Ascending aorta (tissue), 2 donors: ENCODE measurements at places on chromosomes 3 and 15. TPM values are rescaled to one million over a fixed set of nuclear protein-coding genes. Genes with fewer than 3 reads are reported as not detected.

GRCh38 chr3:50491023-50491422, 12.4 kb downstream of the CACNA2D2 start:
- no peak for DNase-seq
- no peak overlapping the region for H3K4me3 ChIP-seq
- no peaks in the 10 kb centered on the region for H3K27me3 ChIP-seq
- H3K27ac ChIP-seq, result no peak overlapping the region
- no peaks in the 10 kb centered on the region for H3K4me1 ChIP-seq

DNA sequence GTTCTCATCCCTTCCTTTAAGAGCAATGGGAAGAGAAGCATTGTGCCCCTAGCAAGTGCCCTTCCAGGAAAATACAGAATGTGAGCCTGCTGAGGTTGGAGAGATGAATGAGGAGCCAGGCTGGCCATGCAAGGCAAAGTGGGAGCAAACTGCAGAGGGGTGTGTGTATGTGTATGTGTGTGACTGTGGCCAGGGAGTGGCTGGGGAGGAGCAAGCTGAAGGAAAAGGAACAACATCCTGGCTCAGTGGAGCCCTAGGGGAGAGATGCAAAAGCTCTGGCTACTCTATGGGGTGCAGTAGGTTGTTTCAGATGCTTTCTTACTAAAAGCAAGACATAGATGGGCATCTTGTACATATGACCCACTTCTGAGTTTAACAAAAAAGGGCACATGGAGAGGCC, 20.6 kb downstream of the FOXP1 start:
- H3K27me3 ChIP-seq, result no peaks in the 10 kb centered on the region
- H3K36me3 ChIP-seq, result peaks cover 11% of the 10 kb centered on the region

DNA sequence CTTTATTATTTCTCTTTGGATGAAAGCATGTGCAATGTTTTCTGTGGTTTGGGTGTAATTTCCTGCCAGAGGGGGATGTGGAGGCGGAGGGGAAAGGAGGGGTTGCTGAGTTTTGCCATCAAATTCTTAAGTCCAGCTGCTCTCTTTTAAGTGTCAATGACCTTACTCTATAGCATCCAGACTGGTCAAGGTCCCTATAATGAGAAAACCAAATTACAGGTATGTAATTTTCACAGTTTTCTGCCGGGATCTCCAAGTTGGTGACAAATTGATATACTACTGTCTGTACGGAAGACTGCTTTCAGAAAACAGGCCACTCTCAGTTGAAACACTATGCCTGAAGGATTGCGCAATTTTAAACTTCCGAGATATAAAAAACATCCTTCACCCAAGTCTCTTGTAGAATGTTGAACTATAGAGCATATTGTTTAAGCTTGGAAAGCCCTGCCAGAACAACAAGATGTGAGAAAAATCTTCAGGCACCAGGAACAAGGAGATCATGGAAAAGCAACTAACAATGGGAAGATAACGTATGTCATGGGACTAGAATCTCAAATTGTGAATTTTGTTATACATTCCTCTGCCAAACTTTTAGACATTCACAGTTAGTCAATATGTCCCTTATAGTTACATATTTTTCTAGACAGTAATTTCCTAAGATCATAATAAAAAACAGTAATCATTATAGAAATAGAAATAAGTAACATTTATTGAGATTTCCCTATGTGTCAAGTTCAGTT, 300.7 kb upstream of the SATB1 start:
- no peaks in the 10 kb centered on the region for H3K4me1 ChIP-seq
- H3K36me3 ChIP-seq, result no peaks in the 10 kb centered on the region
- H3K27me3 ChIP-seq, result no peaks in the 10 kb centered on the region
- DNase-seq, result no peak
- no peak overlapping the region for H3K27ac ChIP-seq

DNA sequence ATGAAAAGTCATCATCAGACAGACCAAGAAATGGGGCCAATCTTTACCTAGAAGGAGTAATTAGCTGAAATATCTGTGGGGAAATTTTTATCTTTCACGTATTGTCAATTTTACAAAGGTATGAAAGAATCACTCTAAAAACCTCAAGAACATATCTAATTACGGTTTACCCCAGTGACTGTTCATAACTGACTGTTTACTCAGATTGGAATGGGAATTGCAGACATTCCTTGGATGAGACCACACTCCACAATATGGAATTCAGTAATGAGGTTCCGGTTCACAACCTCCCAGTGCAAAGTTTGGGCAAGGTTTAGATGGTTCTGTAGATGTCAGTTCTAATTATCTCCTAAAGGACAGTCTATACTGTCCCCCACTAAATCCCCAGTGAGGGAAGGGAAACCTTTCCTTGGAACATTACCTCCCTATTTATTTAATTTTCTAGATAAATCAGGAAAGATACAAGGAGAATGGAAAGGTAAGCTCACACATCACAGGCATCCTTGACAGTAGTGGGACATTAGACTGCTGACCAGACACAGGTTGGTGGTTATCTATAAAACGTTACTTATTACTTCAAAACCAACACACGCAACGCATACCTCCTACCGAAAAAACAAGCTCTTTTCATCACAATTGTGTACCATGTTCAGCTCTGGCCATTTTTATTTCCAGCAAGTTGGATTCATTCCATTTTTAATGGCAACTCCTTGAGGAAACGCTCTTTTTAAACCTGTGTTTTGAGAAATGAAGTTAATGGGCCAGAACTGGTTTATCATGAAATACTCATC, 129.9 kb downstream of the RORA start:
- H3K4me3 ChIP-seq, result no peak overlapping the region
- H3K36me3 ChIP-seq, result no peaks in the 10 kb centered on the region
- no peaks in the 10 kb centered on the region for H3K27me3 ChIP-seq
- H3K27ac ChIP-seq, result no peak overlapping the region

- no peak overlapping the region for H3K27ac ChIP-seq
- DNase-seq, result no peak
Measured at GRCh38 chr15:25990220-25990619, 127.1 kb upstream of the ATP10A start.

Gene CCK
- total RNA-seq, result not detected

DNA sequence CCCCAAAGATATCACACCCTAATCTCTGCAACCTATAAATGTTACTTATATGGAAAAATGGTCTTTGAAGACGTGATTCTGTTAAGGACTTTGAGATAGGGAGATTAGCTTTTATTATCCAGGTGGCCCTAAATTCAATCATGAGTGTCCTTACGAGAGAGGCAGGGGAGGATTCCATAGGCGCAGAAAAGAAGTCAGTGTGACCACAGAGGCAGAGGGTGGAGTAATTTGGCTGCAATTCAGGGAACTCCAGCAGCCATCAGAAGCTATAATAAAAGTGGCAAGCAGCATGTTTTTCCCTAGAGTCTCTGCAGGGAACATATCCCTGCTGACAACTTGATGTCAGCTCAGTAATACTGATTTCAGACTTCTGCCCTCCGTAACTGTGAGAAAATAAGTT, 315.2 kb upstream of the ROBO2 start:
- DNase-seq, result no peak
- no peak overlapping the region for H3K4me3 ChIP-seq
- no peaks in the 10 kb centered on the region for H3K27me3 ChIP-seq

Gene ADAMTS9
- total RNA-seq, result 74.1 TPM

GRCh38 chr3:25472153-25472552, 44.1 kb downstream of the RARB start:
- peaks cover 5% of the 10 kb centered on the region for H3K4me1 ChIP-seq
- no peaks in the 10 kb centered on the region for H3K36me3 ChIP-seq
- H3K27ac ChIP-seq, result no peak overlapping the region
- H3K4me3 ChIP-seq, result no peak overlapping the region
- DNase-seq, result no peak

Gene LRRC34
- total RNA-seq, result 3.5 TPM

DNA sequence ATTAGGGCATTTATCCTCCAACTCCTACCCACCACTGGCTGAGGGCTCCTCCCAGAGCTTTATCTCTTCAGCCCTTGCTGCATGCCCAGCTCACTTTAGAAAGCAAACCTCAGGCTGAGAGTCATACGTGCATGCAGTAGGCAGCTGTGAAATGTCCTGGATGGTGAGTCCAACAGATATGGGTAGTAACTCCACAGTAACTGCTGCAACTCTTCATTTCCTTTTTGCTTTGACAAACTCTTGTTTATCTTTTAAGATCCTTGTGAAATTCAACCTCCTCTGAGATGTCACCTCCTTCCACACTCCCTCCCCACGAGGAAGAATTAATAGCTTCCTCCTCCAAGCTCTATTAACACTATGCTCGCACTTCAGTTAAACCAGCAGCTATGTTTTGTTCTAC, 35.9 kb upstream of the CTNNB1 start:
- no peak for DNase-seq
- H3K4me3 ChIP-seq, result no peak overlapping the region
- H3K4me1 ChIP-seq, result no peaks in the 10 kb centered on the region
- H3K27me3 ChIP-seq, result no peaks in the 10 kb centered on the region

GRCh38 chr15:63831041-63831440, 2.7 kb downstream of the HERC1 start:
- no peaks in the 10 kb centered on the region for H3K27me3 ChIP-seq
- no peak overlapping the region for H3K27ac ChIP-seq
- no peaks in the 10 kb centered on the region for H3K36me3 ChIP-seq
- DNase-seq, result no peak

- peaks cover 20% of the 10 kb centered on the region for H3K4me1 ChIP-seq
- no peaks in the 10 kb centered on the region for H3K27me3 ChIP-seq
- no peak overlapping the region for H3K4me3 ChIP-seq
- peak overlapping the region; percentile 51 for H3K27ac ChIP-seq
- DNase-seq, result no peak
- no peaks in the 10 kb centered on the region for H3K36me3 ChIP-seq
Measured at GRCh38 chr15:74239051-74239705, 3.1 kb downstream of the CCDC33 start.

Gene FOXP1
- total RNA-seq, result 171 TPM

GRCh38 chr3:13404626-13405452, 15.3 kb downstream of the NUP210 start:
- no peak for DNase-seq
- no peaks in the 10 kb centered on the region for H3K4me1 ChIP-seq
- H3K27me3 ChIP-seq, result no peaks in the 10 kb centered on the region
- no peak overlapping the region for H3K27ac ChIP-seq
- H3K4me3 ChIP-seq, result no peak overlapping the region
- no peaks in the 10 kb centered on the region for H3K36me3 ChIP-seq

Gene CLDN16
- total RNA-seq, result not detected

GRCh38 chr3:32237670-32238452, 619 bp upstream of the CMTM8 start:
- H3K36me3 ChIP-seq, result no peaks in the 10 kb centered on the region
- peak; percentile 63 for DNase-seq
- peak overlapping the region; percentile 78 for H3K4me3 ChIP-seq

GRCh38 chr3:67478423-67478822, 176.0 kb downstream of the SUCLG2 start:
- DNase-seq, result no peak
- H3K27ac ChIP-seq, result no peak overlapping the region
- H3K27me3 ChIP-seq, result no peaks in the 10 kb centered on the region
- no peak overlapping the region for H3K4me3 ChIP-seq
